NCI-H187 (cell line): ENCODE measurements at places on chromosomes 16 and 17.

- no peak for DNase-seq
Observed at GRCh38 chr17:34386697-34387550, 23.9 kb upstream of the CCL1 start.

GRCh38 chr16:57525761-57526160, 10.6 kb downstream of the CCDC102A start:
- no peak for DNase-seq

GRCh38 chr16:89334461-89334860, 117.0 kb downstream of the ZNF778 start:
- DNase-seq: no peak

DNA sequence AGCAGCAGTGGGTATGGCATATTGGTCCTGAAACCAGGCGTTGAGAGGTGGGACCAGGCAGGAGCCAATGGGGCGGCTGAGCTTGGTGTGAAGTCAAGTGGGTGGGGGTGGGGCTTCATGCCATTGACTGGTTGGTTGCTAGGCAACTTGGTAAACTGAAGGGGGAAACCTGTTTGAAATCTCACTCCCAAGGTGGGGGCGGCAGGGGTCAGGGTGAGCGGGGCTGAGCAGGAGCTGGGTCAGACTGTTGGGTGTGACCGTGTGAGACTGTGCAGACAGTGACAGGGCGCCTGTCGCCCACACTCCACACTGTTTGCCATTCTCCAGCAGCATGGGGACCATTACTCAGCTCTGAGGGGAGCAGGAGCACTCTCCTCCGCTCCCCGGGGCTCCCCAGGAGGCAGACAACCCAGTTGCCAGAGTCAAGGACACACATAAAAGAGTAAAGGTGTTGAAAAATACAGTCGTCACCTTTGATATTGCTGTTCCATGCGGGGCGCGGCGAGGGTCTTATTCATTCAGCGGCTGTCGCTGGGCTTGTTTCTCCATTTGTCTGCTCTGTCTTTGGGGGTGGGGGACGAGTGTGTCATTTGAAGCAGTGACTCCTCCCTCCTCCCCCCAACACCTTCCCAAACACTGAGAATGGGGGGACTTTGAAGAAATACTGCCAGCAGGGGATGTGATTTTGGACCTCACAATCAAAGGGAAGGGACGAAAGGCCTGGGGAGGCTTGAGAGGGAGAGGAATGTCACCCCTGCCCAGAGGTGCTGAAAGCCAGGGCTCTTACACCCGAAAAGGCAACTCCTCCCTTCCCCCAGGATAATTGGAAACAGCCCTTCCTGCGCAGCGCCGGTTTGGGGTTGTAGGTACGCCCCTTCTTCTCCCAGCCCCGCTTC, 1.2 kb upstream of the EFNB3 start:
- DNase-seq: peak; percentile 6

- no peak for DNase-seq
Observed at GRCh38 chr17:72677108-72677507, 415.4 kb downstream of the SLC39A11 start.

- DNase-seq: no peak
Observed at GRCh38 chr17:13158494-13159240, 140.8 kb upstream of the ELAC2 start.

- DNase-seq: no peak
Observed at GRCh38 chr16:73483934-73484711, 436.2 kb upstream of the ZFHX3 start.

DNA sequence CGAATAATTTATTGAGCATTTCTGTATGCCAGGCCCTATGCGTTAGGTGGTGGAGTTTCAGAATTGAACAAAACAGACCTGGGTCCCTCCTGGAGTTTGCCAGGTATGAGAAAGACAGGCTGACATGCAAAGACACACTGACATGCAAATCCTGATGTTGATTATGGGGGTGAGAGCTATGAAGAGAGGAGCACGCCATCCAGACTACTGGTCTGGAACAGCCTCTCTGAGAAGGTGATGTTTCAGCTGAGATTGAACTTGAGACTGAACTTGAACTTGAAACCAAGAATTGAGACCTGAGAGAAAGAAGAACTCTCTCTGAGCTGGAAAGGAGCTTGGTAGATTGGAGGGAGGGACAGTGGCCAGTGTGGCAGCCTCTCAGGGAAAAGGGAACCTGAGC, 14.2 kb upstream of the CACNG4 start:
- DNase-seq: no peak

GRCh38 chr17:34988644-34989043, 8.3 kb downstream of the LIG3 start:
- DNase-seq: no peak
